NCI-H1436 treated with DMSO at 0.1 percent for 48 hours (cell line): ENCODE measurements at places on chromosomes 2 and 18.

- DNase-seq, result no peak
Measured at GRCh38 chr2:70921031-70921430, 14.7 kb upstream of the ATP6V1B1 start.

- no peak for DNase-seq
Measured at GRCh38 chr2:121776361-121776760, 20.9 kb downstream of the TSN start.

GRCh38 chr2:74514368-74515270 is at the start of gene TLX2:
Gene TLX2 (plus strand): TSS chr2:74514450. CDS start chr2:74514807, 357 bp downstream.
- DNase-seq, result no peak

DNA sequence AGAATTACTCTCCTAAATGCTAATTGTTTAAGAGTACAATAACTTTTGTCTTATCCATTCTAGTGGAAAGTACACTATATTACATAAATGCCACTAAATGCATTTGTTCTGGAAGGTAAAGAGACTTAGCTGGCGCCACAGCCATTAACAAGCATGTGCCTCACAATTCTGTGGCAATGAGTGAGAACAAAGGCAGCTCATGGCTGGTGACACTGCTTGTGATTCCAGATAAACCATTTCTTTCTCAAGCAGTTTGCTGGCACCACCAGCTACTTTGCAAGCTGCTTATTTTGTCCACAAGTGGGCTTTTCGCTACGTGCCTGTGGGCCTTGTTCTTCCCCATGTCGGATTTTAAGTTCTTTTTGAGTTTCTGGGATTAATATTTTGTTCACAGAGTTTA is 147.6 kb upstream of the SMAD7 start:
- no peak for DNase-seq

DNA sequence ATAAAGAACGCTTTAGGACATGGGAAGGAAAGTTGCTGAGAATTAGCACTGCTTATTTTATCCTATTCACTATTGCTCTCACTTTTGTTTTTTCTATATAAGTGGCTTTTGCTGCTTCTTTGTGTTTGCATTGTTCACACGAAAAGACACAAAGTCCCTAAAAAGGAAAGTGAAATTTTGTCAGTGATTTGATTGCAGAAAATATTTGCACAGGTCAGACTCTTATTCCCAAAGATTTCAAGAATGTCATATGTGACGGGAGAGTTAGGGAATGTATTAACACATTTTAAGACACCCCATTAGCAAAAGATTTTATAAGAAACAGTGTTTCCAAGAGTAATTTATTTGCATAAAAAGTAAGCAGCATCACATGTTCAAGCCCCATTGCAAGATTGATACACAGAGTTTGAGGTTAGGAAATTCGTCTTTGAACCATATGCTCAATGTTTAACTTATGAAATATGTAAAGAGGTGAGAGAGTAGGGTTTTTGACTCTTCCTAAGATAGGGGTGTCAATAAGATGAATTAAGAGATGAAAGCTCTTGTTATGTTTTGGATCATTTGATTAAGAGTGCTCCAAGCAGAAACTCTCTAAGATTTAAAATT is 57.0 kb downstream of the CCDC102B start:
- DNase-seq, result no peak

- DNase-seq, result no peak
Measured at GRCh38 chr2:11820650-11821049, 74.2 kb downstream of the LPIN1 start.

DNA sequence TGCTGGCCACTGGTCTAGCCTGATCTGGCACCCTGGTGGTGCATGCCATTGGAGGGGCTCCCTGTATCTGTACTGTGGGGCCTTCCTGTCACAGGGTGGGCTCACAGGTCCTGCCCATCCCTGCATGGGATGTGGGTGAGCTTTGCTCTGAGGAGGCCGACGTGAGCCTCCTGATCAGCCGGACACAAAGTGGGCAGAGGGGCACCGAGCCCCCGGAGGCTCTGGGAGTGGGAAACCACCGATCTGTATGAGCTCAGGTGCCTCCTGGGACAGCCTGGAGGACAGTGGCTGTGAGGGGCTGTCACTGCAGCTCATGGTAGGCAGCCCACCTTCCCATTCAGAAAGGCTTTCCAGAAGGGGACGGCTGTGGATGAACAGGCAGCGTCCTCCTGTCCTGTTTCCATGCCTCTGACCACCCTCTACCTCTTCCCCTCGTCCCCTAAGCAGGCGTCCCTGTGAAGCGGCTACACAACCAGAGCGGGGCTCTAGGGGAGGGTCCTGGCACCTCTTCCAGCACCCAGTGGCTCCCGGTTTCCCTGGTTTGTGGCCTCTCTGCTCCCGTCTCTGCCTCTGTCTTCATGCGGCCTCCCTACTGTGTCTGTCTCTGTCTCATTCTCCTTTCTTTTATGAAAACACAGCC is 112.5 kb upstream of the OTOS start:
- no peak for DNase-seq

GRCh38 chr2:55232863-55233657 is 572 bp downstream of the RPS27A start:
- no peak for DNase-seq

- DNase-seq, result no peak
Measured at GRCh38 chr2:20034218-20034617, 17.2 kb downstream of the LAPTM4A start.

- no peak for DNase-seq
Measured at GRCh38 chr2:64929333-64929732, 59.9 kb upstream of the SLC1A4 start.

DNA sequence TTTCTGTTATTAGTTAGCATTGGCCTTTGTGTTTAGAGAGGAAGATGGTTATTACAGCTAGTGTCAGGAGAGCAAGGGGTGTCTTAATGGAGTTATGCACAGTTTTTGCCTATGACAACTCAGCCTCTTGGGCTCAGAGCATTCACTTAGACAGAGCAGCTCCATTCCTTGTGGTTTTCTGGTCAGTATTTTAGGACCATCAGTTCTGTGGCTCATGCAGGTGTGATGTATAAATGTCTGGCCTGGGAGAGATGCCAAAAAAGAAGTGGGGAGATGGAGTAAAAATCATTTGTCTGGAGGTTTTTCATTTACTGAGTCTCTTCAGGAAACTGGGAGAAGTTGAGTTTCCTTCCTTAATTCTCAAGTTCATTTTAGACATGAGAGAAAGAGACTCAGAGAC is 79.7 kb downstream of the PRKCE start:
- no peak for DNase-seq

- no peak for DNase-seq
Measured at GRCh38 chr2:196160101-196160500, 11.3 kb downstream of the STK17B start.

- DNase-seq, result no peak
Measured at GRCh38 chr2:227793148-227793712, 20.4 kb upstream of the CCL20 start.

GRCh38 chr2:43100883-43101662 is 125.3 kb downstream of the ZFP36L2 start:
- DNase-seq, result no peak

DNA sequence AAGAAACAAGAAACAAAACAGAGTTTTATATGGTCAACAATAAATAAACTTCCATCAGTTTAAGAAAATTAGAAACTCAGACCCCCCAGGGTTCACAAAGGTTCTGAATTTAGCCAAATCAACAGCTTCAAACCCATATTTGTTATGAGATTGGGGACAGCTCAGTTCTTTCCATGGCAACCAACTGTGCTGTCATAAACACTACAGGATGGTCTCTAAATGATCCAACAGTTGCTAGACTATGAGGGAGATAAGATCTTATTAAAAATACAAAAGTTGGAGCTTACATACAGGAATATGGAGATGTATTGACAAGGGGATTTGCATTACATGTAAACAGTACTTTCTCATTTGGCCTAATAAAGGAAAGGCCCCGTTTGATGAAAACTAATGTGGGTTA is 154.6 kb upstream of the CTAGE1 start:
- no peak for DNase-seq

- no peak for DNase-seq
Measured at GRCh38 chr2:23037596-23037995, 347.4 kb upstream of the KLHL29 start.

DNA sequence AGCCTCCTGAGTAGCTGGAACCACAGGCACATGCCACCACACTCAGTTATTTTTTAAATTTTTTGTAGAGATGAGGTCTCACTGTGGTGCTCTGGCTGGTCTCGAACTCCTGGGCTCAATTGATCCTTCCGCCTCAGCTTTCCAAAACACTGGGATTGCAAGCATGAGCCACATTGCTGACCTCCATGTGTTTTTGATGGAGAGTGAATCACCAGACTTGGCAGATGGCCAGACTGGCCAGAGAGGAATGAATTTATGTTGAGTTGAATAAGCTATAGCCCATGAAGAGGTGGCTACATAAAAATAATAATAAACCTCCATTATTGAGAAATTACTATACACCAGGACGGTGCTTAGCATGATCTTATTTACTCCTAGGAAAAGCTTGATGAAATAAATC is 91.5 kb downstream of the MREG start:
- no peak for DNase-seq

GRCh38 chr2:202763916-202764315 is 107.7 kb downstream of the ICA1L start:
- no peak for DNase-seq

DNA sequence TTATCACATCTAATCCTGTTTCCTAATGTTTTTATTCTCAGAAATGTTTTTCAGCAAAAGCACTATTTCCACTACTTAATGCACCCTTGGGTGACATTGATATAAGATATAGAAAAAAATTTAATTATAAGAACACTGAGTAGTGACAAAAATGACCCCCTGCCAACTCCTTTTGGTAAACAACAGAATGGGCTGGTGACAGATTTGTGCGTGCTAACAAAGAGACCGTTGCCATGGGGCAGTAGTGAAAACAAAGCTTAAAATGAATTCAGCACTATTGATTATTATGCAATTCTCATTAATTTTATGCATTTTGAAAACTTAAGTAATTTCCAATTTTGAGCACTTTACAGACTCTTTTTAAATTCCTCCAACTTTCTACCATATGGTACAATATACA is 33.1 kb downstream of the RDH14 start:
- no peak for DNase-seq

DNA sequence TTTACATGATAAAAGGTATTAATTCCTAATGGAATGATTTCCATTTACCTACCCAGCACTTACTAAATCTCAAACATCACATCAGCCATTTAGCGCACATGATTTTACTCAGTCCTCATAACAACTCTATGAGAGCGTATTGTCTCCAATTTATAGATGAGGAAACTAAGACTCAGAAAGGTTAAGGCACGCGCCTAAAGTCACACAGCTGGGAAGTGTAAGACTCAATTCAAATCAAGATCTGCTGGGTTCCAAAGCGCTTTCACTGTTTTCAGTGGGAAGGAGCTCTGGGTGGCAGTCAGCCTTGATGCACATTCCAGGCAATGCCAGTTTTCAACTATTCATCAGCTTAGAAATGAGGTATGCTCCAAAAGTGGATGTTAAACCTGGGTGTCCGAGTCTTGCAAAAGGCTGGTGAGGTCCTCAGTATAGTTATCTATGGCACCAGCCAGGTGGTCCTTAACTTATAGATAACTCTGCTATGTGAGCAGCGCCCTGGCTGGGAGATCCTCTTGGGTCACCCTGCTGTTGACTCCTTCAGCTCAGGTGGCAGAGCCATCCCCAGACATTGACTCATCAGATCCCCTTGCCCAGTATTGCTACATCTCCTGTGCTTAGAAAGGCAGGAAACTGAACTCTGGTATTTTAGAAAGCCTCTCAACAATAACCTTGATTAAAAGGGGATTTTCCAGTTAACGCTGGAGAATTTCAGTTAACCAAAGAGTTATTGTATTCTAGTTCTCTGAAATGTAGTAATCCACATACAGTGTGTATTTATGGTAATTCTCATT is 47.1 kb downstream of the SLC4A1AP start:
- no peak for DNase-seq

DNA sequence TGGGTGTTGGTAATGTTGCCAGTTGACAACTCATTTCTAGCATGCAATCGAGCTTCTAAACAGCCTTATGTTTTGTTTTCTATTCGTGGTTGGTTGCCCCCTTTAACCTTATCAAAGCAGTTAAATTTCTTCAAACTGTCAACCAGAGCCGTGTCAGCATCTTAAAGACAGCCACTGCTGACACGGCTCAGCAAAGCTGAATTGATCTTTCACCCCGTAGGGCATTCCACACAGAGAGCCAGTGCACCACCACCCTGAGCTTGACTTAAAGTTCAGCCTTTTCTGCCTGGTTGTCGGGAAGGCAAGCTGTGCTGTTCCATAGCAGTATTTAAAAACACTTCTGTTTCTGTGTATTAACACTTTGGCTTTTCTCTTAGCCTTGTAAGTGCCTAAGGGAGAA is 355.0 kb upstream of the CHST9 start:
- no peak for DNase-seq
